ENCODE measurements at places on chromosomes 16 and 17. TPM values are rescaled to one million over a fixed set of nuclear protein-coding genes. Genes with fewer than 3 reads are reported as not detected.

The MYOCD gene
- total RNA-seq, result 57.3 TPM

GRCh38 chr16:3328643-3329042, 23.3 kb downstream of the ZNF75A start:
- no peak for DNase-seq

DNA sequence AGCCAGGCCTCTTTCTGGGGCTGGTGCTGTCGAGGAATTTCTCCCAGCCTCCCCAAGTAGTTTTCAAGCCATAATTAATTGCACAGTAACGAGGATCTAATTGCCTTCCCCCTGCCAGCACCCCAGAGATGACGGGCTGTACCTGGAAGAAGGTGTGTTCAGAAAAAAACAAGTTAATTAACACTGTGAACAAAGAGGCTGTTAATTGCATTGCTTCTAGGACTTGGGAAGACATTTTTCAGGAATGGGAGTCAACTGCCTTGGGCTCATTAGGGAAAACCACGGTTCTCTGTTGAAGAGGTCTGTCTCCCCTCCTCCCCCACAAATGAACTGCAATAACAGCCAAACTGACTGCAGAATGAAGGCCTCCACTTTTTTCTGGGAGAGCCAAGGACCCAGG, 176.7 kb downstream of the CCT6B start:
- DNase-seq, result no peak

The CACNG4 gene
- total RNA-seq, result not detected

The SOX9 gene
- total RNA-seq, result 15.0 TPM

DNA sequence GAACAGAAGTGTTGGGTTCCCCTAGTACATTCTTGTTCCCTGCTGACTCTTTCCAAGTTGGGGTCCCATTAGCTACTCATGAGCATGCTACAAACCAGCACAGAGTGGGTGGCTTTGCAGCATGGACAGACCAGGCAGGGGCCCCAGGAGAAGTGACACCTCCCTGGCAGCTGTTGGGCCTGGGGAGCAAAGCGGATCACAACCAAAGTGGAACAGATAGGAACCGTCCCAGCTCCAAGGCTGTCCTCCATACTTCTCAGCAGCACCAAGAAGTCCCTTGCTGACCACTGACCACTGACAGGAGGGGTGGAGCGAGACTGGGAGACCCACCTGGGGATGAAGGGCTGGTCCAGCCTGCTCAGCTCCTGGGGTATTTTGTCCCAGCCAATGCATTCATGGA, 12.4 kb upstream of the GFAP start:
- no peak for DNase-seq

GRCh38 chr17:76573096-76573495, 12.6 kb downstream of the ST6GALNAC2 start:
- DNase-seq, result no peak

The CCL3 gene
- not detected for total RNA-seq
